ENCODE measurements at places on chromosomes 12 and 14.

GRCh38 chr14:70002589-70003346 lies 123.6 kb downstream of the SMOC1 start:
- no peak for DNase-seq

GRCh38 chr14:61780125-61780524 lies 17.9 kb downstream of the SNAPC1 start:
- peak; percentile 53 for DNase-seq

GRCh38 chr12:109597795-109598427 lies 24.3 kb downstream of the MVK start:
- peak; percentile 74 for DNase-seq

- no peak for DNase-seq
Observed at GRCh38 chr12:123225443-123225842, 7.5 kb downstream of the MPHOSPH9 start.

GRCh38 chr12:93601591-93601990 lies 29.1 kb downstream of the SOCS2 start:
- no peak for DNase-seq

GRCh38 chr12:113772505-113773030 lies 193.6 kb downstream of the RBM19 start:
- DNase-seq: no peak

GRCh38 chr12:47777741-47778558 lies 4.9 kb downstream of the SLC48A1 start:
- no peak for DNase-seq

All from activated CD4-positive, alpha-beta T cell treated with anti-CD3 and anti-CD28 coated beads, Interleukin-2, Interleukin-6, amounts not matched to agents 100 ng/mL and 50 ng/mL, durations not matched to agents 16 hours and 8 hours (primary cell).